Kidney tubule cell (primary cell): ENCODE measurements at places on chromosomes 2 and 18.

DNA sequence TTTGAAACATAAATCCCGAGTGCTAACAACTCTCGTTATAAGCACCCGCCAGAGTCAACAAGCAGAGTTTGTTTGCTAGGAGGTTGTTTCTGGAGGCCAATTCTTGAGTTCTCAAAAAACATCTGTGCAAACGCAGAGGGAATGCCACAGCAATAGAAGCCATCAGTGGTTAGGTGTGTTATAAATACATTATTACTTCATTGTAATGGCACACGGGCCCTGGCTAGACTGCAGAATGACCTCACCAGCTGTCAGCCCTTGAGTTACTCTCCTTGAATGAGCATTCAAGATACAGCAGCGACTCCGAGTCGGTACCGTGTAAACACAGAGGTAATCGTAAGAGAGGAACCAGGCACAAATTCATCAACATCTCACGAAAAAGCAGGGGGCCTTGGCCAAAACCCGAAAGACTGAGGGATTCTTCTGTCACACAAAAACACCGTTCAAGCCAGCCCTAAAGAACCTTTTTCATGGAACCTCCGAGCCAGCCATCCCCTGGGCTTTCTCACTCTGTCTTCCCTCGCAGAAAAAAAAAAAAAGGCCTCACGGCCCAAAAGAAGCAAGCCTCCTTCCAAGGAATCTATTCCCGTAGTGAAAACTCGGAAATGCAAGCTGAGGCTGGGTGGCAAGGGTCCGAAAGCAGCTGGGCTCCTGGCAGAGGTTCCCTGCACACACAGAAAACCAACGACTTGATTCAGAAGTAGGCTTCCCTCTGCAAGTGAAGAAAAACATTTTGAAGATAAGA is 133.7 kb upstream of the MEIS1 start:
- no peak for DNase-seq

DNA sequence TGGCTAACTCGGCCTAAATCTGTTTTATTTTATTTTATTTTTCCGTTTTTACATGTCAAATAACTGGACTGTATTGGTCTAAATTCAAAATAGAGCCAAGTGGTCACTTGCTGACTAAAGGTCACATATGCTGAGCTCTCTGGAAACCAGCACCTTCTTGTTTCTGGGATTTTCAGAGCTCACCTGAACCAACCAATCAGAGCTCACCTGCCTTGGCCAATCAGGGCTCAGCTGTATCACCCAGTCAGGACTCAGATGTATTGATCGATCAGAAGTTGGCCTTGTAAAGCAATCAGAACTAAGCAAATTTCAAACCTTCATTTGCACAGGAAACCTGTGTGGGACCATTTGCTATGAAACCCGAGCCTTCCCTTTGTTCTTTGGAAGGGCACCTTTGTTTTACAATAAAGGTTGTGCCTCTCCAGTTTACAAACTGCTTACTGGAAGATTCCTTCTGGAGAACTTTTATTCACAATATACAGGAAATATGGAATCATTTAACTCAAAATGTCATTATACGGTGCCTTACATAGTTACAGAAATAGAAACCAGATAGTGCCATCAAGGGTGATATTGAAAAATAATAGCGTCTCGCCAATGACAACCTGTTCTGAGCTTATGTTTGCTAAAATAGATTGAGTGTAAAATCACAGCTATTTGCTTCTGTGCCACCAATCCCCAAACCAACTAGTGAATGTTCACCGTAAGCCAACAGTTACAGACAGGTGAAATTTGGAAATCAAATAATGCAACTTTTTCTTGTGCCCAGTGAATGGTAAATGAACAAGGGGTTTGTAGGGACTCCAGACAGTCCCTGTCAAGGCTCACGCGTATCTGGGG is 17.3 kb upstream of the PSD4 start:
- peak; percentile 18 for DNase-seq

DNA sequence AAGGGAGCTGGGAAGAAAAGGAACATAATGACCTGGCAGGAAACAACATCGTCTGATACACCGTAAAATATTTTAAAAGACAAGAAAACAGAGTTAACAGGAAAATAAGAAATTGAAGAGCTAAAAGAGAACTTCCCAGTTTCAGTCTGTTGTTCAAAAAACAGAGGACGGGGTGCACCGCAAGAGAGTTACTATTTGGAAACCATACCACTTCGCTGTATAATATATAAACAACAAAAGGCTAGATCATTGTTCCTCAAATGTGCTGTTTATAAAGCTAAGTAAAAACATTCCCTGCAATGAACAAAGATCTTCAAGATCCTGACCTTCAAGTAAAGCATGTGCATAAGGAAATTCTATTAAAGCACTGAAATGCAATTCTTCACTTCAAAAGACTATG is 2.1 kb downstream of the PPP3R1 start:
- no peak for DNase-seq

GRCh38 chr18:25016666-25017065 is 335.3 kb downstream of the ZNF521 start:
- DNase-seq = no peak

- DNase-seq = peak; percentile 87
These were observed 471.5 kb downstream of the EPHA4 start for GRCh38 chr2:221100467-221101089.

DNA sequence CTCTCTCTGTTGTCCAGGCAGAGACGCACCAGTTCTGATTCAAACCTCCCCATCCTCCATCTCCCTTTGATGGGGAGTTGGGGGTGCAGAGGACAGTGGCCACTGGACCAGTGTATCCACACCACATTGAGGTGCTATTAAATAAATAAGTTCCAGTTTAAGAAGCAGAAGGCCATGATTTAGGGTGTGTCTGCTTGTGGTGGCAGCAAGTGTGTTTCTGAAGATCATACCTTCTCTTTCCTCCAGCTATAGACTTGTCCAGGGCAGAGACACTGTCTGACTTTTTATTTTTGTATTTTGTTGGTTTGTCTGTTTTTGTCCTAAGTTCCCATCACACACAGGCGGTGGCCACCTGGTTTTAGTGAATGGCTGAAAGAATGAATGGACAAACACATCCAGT is 16.5 kb upstream of the INO80C start:
- DNase-seq = no peak

DNA sequence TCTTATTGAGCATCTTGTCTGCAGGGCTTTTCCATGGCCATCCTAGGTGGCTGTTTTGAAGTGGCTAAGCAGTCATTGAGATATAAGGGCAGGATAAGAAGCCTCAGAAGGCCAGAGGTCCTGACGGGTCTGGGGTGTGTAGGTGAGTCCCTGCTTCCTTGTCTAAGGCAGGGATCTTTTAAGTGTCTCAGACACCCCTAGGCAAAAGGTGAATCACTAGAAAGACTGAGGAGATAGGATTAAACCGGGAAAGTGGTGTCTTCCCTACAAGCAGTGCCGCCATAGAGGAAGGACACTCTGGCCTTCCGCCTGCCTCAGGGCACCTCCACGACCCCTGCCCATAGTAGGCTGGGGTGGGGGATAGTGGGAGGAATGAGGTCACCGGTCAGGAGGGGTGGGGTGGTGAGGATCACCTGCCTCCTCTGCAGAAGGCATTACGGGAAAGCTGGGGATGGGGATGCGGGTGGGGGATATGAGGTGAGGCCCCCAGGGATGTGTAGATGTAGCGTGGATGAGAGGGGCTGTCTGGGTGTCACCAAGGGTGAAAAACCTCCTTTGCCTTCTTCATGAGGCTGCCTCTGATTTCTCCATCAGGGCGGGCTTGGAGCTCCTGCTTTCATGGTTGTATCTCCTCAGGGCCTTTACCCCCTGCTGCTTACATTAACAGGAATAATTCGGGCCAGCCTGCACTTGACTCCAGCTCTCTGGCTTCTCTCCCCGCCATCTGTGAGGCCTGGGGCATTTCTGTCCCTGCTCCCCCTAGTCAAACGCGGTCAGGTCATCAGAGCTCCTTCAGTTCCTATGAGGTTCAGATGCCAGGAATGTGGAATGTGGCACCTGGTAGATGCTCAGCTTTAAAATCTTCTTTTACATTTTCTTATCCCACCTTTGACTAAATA is 244.0 kb downstream of the DYSF start:
- no peak for DNase-seq

DNA sequence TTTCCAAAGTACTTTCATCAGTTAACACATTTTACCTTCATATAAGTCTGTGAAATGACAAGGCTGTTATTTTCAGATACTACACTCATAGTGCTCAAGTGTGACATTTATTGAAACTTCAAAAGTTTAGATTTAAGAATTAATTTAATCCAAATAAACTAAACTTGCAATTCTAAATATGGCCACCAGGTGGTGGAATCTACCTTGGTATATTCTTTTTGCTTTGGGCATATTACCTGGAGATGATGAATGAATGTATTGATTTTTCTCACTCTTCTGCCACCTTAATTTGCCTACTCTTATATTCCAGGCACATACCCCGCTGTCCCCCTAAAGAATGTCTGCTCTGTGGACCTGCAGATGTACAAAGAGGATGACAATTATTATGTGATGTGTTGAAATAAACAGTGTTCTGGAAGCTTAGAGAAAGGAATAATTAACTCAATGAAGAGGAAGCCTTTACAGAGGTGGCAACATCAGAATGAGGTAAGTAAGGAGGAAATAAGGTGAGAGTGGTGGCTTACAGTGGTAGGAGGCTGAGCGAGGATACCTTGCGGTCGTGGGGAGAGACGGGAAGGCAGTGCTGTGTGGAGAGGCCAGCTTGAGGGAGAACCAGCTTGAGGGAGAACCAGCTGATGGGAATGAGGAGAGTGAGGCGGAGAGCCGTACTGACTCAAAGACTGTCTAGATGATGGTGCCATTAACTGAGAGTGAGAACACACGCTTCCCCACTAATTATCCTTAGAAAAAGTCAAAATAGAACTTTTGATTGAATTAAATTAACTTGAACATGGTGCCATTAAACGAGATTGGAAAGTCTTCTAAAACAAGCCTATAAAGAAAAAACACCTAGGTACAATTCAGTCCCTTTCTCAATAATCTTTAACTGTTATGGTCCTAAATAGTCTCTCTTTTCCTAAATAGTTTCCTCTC is 179.5 kb downstream of the CELF4 start:
- peak; percentile 58 for DNase-seq

- no peak for DNase-seq
These were observed 33.6 kb upstream of the SNED1 start for GRCh38 chr2:240964704-240965295.
